Psoas muscle (tissue), 8 donors: ENCODE measurements at places on chromosomes 1 and 21. TPM values are rescaled to one million over a fixed set of nuclear protein-coding genes. Genes with fewer than 3 reads are reported as not detected.

- H3K27ac ChIP-seq, result no peak overlapping the region
- H3K4me1 ChIP-seq, result no peaks in the 10 kb centered on the region
- peaks cover 40% of the 10 kb centered on the region for H3K36me3 ChIP-seq
These were observed 17.1 kb upstream of the MPZL1 start for GRCh38 chr1:167704715-167705114.

- no peaks in the 10 kb centered on the region for H3K36me3 ChIP-seq
- DNase-seq, result no peak
- H3K4me1 ChIP-seq, result no peaks in the 10 kb centered on the region
These were observed 54.3 kb upstream of the CAMK1G start for GRCh38 chr1:209529233-209529632.

DNA sequence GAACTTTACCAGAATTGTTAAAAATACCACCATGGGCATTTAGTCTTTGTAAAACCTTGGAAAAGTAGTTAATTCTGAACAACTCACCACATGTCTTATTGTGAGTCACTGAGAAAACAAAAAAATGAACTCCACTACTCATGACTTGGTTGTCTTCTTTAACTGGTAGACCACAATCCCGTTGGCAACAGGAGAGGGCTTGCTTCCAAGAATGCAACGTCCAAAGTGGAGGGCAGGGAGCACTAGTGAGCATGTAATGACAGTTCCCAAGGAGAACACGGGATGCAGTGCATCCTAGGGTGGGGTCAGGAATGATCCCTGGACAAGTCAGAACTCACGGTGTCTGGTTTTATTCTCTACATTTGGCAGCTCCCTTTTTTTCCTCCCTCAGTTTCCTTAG lies 15.2 kb upstream of the HMCN1 start:
- H3K4me3 ChIP-seq, result no peak overlapping the region
- DNase-seq, result no peak

- no peak for DNase-seq
- no peak overlapping the region for H3K4me3 ChIP-seq
- H3K27ac ChIP-seq, result no peak overlapping the region
- H3K4me1 ChIP-seq, result no peaks in the 10 kb centered on the region
These were observed 33.4 kb downstream of the KRTAP10-1 start for GRCh38 chr21:44506279-44507255.

DNA sequence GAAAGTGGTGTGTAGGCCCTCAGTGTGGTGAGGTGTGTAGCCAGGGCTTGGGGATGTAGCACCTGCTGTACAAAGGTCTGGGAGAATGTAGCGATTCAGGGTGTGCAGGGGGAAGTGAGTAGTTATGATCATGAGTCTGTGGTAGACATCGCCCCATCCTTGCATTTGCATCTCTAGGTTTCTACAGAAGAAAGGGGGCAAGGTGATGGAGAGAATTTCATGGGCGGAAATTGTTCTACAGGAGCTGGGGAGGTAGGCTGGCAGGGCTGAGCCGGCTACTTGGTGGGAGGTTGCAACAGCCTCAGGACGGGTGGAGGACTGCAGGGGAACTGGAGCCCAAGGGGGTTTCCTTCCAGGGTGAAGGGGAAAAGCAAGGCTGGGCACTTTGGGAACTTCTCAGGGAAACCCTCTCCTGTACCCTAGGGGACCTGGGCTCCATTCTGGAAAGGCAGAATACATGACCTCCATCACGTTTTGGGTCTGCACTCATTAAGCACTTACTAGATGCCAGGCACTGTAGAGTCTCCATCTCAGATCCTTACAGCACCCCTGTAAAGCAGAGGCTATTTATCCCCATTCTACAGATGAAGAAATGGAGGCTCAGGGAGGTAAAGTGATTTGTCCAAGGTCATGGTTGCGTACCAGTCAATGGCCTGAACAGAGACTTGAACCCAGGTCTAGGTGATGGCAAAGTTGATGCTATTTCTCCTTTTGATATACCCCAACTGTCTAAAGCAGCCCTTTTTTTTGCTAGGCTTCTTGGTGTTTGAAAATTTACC lies 14.5 kb upstream of the TNFRSF1B start:
- no peak for DNase-seq
- H3K27me3 ChIP-seq, result no peaks in the 10 kb centered on the region
- H3K4me3 ChIP-seq, result no peak overlapping the region
- H3K4me1 ChIP-seq, result no peaks in the 10 kb centered on the region
- H3K36me3 ChIP-seq, result no peaks in the 10 kb centered on the region
- H3K27ac ChIP-seq, result peak overlapping the region; percentile 57

- no peak for DNase-seq
- H3K4me1 ChIP-seq, result peaks cover 19% of the 10 kb centered on the region
- H3K36me3 ChIP-seq, result peaks cover 12% of the 10 kb centered on the region
- H3K27ac ChIP-seq, result no peak overlapping the region
- no peaks in the 10 kb centered on the region for H3K27me3 ChIP-seq
These were observed 3.2 kb downstream of the ZNF684 start for GRCh38 chr1:40534589-40534988.

CSF3R gene
- total RNA-seq, result 6.5 TPM

DNA sequence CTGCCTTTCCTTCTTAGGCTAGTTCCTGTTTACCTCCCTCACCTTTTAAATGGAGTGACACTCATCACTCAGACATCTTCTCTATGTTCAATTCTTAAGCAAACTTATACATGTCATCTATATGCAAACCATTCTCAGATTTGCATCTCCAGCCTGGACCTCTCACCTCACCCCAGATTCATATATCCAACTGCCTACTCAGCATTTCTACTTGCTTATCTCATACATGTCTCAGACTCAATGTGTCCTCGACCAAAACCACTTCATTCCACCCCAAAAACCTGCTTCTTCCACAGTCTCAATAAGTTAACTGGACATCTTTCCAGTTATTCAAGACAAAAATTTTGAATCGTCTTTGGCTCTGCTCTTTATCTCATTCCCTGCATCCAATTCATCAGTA lies 62.6 kb downstream of the ERICH3 start:
- no peaks in the 10 kb centered on the region for H3K36me3 ChIP-seq
- H3K27ac ChIP-seq, result no peak overlapping the region
- H3K4me3 ChIP-seq, result no peak overlapping the region
- no peaks in the 10 kb centered on the region for H3K4me1 ChIP-seq

DNA sequence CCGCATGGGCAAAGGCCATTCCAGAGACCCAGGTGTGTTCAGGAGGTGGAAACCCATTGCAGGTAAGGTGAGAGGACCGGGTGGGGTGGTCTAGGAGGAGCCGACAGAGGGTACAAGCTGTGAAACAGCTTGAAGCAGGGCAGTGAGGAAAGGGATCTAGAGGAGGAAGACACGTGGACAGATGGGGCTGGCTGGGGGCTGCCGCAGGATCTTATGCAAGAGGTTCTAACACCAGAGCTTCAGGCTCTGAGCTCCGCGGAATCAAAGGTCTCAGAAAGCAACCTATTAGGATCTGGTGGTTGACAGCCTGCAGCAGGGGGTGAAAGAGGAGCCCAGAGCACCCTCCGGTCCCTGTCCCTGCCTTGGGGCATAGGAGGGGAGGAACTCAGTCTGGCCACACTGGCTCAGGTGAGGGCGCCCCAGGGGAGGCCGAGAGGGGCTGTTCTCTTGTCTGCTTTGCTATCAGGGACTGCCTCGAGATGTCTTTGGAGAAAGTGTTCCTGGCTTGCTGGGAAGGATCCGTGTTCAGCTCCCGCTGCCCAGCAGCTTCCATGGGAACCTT lies 1.9 kb downstream of the TFF1 start:
- no peak overlapping the region for H3K27ac ChIP-seq
- H3K4me3 ChIP-seq, result no peak overlapping the region
- H3K27me3 ChIP-seq, result peaks cover 25% of the 10 kb centered on the region
- no peak for DNase-seq
- no peaks in the 10 kb centered on the region for H3K4me1 ChIP-seq
- H3K36me3 ChIP-seq, result no peaks in the 10 kb centered on the region

TIE1 gene
- total RNA-seq, result 29.7 TPM

- DNase-seq, result peak; percentile 11
- no peaks in the 10 kb centered on the region for H3K27me3 ChIP-seq
- no peak overlapping the region for H3K4me3 ChIP-seq
- peaks cover under 1% of the 10 kb centered on the region for H3K36me3 ChIP-seq
These were observed 73.1 kb downstream of the SLC66A1 start for GRCh38 chr1:19385221-19385620.

GRCh38 chr1:166915941-166916340 lies 39.9 kb upstream of the TADA1 start:
- DNase-seq, result no peak
- H3K4me1 ChIP-seq, result no peaks in the 10 kb centered on the region
- H3K4me3 ChIP-seq, result no peak overlapping the region

ARHGAP30 gene
- total RNA-seq, result 1.6 TPM

GRCh38 chr1:47915677-47916353 lies 81.4 kb downstream of the TRABD2B start:
- no peaks in the 10 kb centered on the region for H3K36me3 ChIP-seq
- H3K4me1 ChIP-seq, result no peaks in the 10 kb centered on the region
- H3K4me3 ChIP-seq, result no peak overlapping the region
- DNase-seq, result no peak
